ENCODE measurements at places on chromosomes 13 and 19. TPM values are rescaled to one million over a fixed set of nuclear protein-coding genes. Genes with fewer than 3 reads are reported as not detected.

DNA sequence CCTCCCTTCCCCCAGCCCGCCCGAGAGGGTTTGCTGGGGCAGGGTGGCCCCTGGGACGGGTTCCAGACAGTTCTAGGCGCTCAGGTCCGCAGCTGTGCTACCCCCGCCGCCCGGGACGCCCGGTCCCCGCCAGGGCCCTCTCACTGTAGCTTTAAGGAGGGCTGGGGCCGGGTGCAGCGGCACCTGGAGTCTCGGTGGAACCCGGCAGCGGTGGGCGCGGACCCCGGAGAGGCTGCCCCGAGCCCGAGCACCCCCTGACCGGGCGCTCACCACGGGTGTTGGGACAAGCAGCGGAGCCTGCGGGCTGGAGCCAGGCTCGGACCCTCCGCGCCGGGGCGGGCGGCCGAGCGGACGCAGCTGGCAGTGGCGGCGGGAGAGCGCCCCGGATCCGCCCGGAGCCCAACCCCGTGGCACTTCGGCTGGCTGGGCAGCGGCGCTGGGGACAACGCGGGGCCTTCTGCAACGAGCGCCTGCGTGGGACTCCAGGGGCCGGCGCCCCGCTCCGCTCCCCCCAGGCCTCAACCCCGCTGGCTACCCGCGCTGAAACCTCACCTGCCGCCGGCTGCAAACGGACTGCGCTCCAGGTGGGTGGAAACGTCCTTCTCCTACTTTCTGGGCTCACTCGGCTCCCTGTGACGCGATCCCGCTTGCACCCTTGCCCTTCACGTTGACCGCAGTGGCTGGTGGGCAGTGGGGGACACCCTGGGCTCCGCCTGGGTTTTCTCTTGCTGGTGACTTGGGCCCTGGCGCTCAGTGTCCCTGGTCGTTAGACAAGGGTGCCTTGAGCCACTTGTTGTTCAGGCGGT lies 81.1 kb downstream of the ZNF429 start:
- H3K36me3 ChIP-seq: no peaks in the 10 kb centered on the region
- peak overlapping the region; percentile 54 for H3K4me3 ChIP-seq
- DNase-seq: no peak
- peaks cover 18% of the 10 kb centered on the region for H3K27me3 ChIP-seq
- H3K27ac ChIP-seq: no peak overlapping the region

Gene OR2Z1
- total RNA-seq: not detected

Gene C19orf38
- not detected for total RNA-seq

GRCh38 chr13:20709782-20710181 lies 6.3 kb downstream of the IL17D start:
- H3K36me3 ChIP-seq: no peaks in the 10 kb centered on the region
- H3K4me1 ChIP-seq: peaks cover 27% of the 10 kb centered on the region
- peak overlapping the region; percentile 59 for H3K27ac ChIP-seq

Gene HCST
- not detected for total RNA-seq

Gene NR2F6
- total RNA-seq: 25.8 TPM

GRCh38 chr19:11159598-11160439 lies 4.2 kb upstream of the SPC24 start:
- H3K27ac ChIP-seq: peak overlapping the region; percentile 54
- H3K4me1 ChIP-seq: peaks cover 18% of the 10 kb centered on the region
- no peaks in the 10 kb centered on the region for H3K36me3 ChIP-seq
- peak; percentile 80 for DNase-seq
- H3K27me3 ChIP-seq: no peaks in the 10 kb centered on the region

GRCh38 chr19:45717983-45718650 lies 12.6 kb downstream of the FBXO46 start:
- no peak for DNase-seq
- peak overlapping the region; percentile 68 for H3K4me3 ChIP-seq
- no peaks in the 10 kb centered on the region for H3K27me3 ChIP-seq
- H3K4me1 ChIP-seq: peaks cover 43% of the 10 kb centered on the region

- H3K27ac ChIP-seq: no peak overlapping the region
- no peaks in the 10 kb centered on the region for H3K27me3 ChIP-seq
- DNase-seq: no peak
- peaks cover 12% of the 10 kb centered on the region for H3K4me1 ChIP-seq
- H3K36me3 ChIP-seq: peaks cover 3% of the 10 kb centered on the region
Measured at GRCh38 chr19:14035706-14036105, 4.1 kb downstream of the IL27RA start.

DNA sequence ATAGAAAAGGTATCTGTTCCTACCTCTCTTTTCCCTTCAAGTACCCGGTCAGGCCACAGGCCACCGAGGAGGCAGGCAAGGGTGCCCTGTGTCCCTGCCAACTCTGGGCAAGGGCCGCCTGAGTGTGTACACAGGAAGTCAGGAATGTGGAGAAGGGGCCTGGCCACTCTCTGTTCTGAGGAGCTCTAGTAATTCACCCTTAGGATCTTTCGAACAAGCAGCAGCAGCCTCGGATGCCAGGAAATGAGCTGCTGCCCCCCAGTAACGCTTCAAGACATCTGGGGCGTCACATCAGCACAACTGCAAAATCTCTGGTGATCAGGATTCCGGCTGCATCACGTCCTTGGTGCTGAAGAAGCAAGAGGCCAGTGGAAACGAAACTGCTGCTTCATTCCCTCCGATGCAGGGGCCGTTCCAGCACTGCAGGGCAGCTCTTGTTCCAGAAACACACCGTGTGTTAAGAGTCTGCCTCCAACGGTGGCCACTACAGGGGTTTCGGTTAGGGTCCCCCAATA lies 2.0 kb downstream of the RAB20 start:
- peaks cover 3% of the 10 kb centered on the region for H3K36me3 ChIP-seq
- peak overlapping the region; percentile 83 for H3K4me3 ChIP-seq
- H3K4me1 ChIP-seq: peaks cover 32% of the 10 kb centered on the region

Gene ODAD3
- 1.0 TPM for total RNA-seq

GRCh38 chr19:39308531-39309304 lies 11.9 kb downstream of the LRFN1 start:
- H3K4me1 ChIP-seq: peaks cover 12% of the 10 kb centered on the region
- peaks cover 41% of the 10 kb centered on the region for H3K27me3 ChIP-seq
- no peak overlapping the region for H3K27ac ChIP-seq

DNA sequence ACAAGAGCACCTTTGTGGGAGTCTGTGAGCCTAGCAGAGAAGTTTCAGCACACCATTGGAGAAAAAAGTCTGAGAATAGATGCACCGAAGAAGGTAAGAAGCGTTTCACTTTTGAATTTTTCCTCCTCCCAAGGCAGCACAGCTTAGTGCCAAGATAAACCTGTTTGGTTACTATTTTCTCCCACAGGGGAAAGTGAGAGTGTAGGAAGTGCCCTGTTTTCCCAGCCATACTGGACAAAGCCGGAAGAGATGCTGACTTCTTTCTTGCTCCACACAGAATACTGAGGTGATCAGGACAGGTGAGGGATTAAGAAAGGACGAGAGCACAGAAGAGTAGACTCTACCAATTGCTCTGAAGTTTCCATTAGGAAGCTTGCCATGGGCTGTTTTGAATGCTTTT lies 1011.0 kb upstream of the MIR17HG start:
- no peaks in the 10 kb centered on the region for H3K27me3 ChIP-seq
- H3K27ac ChIP-seq: no peak overlapping the region
- H3K36me3 ChIP-seq: no peaks in the 10 kb centered on the region
- H3K4me3 ChIP-seq: no peak overlapping the region
- no peak for DNase-seq
- no peaks in the 10 kb centered on the region for H3K4me1 ChIP-seq

- no peak for DNase-seq
- no peak overlapping the region for H3K4me3 ChIP-seq
- no peak overlapping the region for H3K27ac ChIP-seq
- no peaks in the 10 kb centered on the region for H3K36me3 ChIP-seq
Measured at GRCh38 chr19:18107235-18107634, 9.7 kb downstream of the MAST3 start.

Gene FCER2
- not detected for total RNA-seq

Gene SLC7A10
- 0.93 TPM for total RNA-seq

DNA sequence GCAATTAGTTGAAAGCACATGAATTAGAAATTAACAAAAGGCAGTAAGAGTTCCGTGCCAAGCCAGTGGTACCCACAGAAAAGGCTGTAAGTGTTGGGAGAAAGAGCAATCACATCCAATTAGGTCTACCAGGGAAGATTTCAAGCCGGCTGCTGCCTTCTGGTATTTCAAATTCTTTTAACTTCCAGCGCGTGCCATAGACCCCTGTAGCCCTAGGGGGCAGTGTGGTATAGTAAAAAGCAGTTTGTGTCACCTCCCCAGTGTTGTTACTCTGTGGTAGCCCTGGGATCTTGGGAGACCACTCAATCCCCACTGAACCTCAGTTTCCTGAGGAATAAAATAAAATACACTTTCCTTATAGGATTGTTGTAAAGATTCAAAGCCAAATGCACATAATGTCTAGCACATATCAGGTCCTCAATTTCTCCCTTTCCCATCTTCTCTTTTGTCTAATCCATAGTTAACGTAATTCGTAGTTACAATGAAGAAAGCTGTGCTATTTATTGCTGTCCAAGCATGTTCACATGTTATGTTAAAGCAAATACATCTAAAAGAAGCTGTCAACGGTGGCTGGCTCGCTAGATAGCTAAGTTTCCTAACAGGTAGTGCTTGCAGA lies 230.2 kb downstream of the TDRD3 start:
- H3K27me3 ChIP-seq: peaks cover 10% of the 10 kb centered on the region
- DNase-seq: no peak
- no peaks in the 10 kb centered on the region for H3K36me3 ChIP-seq
- H3K4me1 ChIP-seq: no peaks in the 10 kb centered on the region

Gene CAPN12
- total RNA-seq: 8.0 TPM

DNA sequence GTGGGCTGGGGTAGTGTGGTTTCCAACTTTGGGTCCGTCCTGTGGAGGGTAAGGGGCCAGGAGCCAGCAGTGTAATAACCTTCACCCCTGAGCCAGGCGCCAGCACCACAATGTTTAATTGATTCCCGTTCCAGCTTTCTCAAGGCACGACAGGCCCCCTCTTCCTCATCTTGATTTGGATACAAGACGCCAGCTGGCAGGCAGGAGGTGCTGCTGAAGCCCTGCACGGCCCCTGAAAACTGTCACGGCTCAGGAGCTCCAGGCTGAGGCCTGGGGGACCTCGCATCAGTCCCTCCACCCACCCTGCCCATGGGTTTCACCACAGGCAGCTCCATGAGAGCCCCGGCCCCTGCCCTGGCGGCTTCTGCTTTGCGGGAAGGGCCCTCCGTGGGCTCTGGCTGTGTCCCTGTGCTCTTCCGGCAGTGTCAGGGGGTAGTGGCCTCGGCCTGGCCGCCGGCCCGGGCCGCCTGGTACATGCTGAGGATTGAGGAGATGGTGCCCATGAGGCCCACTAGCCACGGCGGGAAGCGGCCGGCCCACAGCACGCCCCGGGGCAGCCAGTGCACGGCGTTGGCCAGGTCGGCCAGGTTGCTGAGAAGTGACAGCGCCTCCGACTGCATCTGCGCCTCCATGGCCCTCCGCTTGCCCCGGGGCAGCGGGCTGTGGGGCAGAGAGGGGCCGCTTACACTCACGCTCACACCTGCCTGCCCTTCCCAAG lies 11.9 kb downstream of the PEX11G start:
- DNase-seq: no peak
- H3K36me3 ChIP-seq: peaks cover 1% of the 10 kb centered on the region
- no peak overlapping the region for H3K27ac ChIP-seq
- H3K27me3 ChIP-seq: no peaks in the 10 kb centered on the region
- no peak overlapping the region for H3K4me3 ChIP-seq
- H3K4me1 ChIP-seq: peaks cover 6% of the 10 kb centered on the region

DNA sequence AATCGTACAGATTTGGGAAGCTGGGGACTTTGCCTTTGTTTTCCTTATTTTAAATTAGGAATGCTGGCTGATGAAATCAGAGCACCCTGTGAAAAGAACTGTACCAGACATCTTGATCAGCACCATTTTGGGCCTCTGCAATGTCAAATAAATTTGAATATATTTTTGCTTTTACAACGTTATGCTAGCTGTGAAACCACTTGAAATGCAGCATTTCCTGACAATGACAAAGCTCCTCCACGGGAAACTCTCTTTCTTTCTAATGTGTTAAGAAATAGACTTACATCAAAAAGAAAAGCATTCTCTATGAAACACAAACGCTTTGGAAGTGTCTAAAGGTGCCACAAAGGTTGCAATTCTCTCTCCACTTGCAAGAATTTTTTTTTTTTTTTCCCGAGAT lies 47.1 kb upstream of the MAP3K10 start:
- DNase-seq: no peak
- H3K36me3 ChIP-seq: no peaks in the 10 kb centered on the region
- H3K27ac ChIP-seq: no peak overlapping the region
- H3K4me3 ChIP-seq: no peak overlapping the region
- no peaks in the 10 kb centered on the region for H3K27me3 ChIP-seq
- H3K4me1 ChIP-seq: peaks cover 14% of the 10 kb centered on the region

GRCh38 chr13:100197591-100198365 lies 108.9 kb downstream of the PCCA start:
- H3K36me3 ChIP-seq: no peaks in the 10 kb centered on the region
- no peak overlapping the region for H3K27ac ChIP-seq
- no peak for DNase-seq
- H3K27me3 ChIP-seq: no peaks in the 10 kb centered on the region
- H3K4me1 ChIP-seq: no peaks in the 10 kb centered on the region

- no peaks in the 10 kb centered on the region for H3K27me3 ChIP-seq
- no peaks in the 10 kb centered on the region for H3K36me3 ChIP-seq
- no peak for DNase-seq
- H3K4me1 ChIP-seq: peaks cover 92% of the 10 kb centered on the region
- peak overlapping the region; percentile 54 for H3K27ac ChIP-seq
- H3K4me3 ChIP-seq: no peak overlapping the region
Measured at GRCh38 chr19:15296841-15297415, 35.4 kb downstream of the BRD4 start.

- no peak overlapping the region for H3K27ac ChIP-seq
- H3K4me3 ChIP-seq: no peak overlapping the region
- H3K27me3 ChIP-seq: no peaks in the 10 kb centered on the region
- peaks cover 45% of the 10 kb centered on the region for H3K36me3 ChIP-seq
- peaks cover 22% of the 10 kb centered on the region for H3K4me1 ChIP-seq
- no peak for DNase-seq
Measured at GRCh38 chr13:113220141-113220598, 10.8 kb downstream of the CUL4A start.

Gene KLHL1
- total RNA-seq: not detected

Gene CFD
- total RNA-seq: 195 TPM

DNA sequence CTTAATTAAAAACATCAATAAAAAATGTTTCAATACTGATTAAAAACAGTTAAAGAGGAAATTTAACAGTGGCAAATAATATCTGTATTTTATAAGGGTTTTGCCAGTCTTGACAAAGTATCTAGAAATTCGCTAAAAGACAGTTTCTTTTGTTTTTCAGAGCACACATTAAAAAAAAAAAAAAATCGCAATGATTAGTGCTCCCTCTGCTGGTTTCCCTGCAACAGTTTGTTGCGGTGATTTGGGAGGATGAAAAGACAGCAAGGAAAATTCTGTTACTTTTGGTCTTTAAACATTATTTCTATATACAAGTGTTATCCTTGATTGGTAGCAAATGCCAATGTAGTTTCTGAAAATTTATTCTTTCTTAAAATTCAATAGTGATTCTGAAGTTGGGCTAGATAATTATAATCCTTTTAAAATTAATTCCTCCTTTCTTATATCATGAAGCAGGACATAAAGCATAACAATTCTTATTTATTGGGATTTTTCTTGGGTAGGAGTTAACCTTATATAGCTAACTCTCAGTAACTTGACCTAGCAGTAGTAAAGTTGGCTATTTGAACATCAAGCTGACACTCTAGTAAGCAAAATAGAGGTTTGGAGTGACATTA lies 23.1 kb upstream of the SPRY2 start:
- no peak overlapping the region for H3K27ac ChIP-seq
- no peak overlapping the region for H3K4me3 ChIP-seq
- no peaks in the 10 kb centered on the region for H3K27me3 ChIP-seq
- DNase-seq: no peak
- H3K4me1 ChIP-seq: no peaks in the 10 kb centered on the region
- H3K36me3 ChIP-seq: no peaks in the 10 kb centered on the region

GRCh38 chr13:84894749-84895148 lies 904.5 kb downstream of the SLITRK6 start:
- H3K36me3 ChIP-seq: no peaks in the 10 kb centered on the region
- no peak overlapping the region for H3K4me3 ChIP-seq
- no peak overlapping the region for H3K27ac ChIP-seq
- H3K4me1 ChIP-seq: no peaks in the 10 kb centered on the region

Gene ZNF576
- 9.2 TPM for total RNA-seq

Data from suprapubic skin (tissue), 4 donors.